ENCODE measurements at places on chromosomes 6 and 20. TPM values are rescaled to one million over a fixed set of nuclear protein-coding genes. Genes with fewer than 3 reads are reported as not detected.

The CALHM4 gene
- total RNA-seq, result not detected

- H3K4me3 ChIP-seq, result peak overlapping the region; percentile 83
- DNase-seq, result peak; percentile 82
- H3K4me1 ChIP-seq, result peaks cover 18% of the 10 kb centered on the region
- no peaks in the 10 kb centered on the region for H3K36me3 ChIP-seq
- H3K27ac ChIP-seq, result no peak overlapping the region
Measured at GRCh38 chr20:32018269-32019155, 8.3 kb downstream of the CCM2L start.

GRCh38 chr6:159646733-159647132 lies 46.3 kb downstream of the SOD2 start:
- no peak overlapping the region for H3K27ac ChIP-seq
- no peak for DNase-seq
- no peaks in the 10 kb centered on the region for H3K4me1 ChIP-seq
- no peak overlapping the region for H3K4me3 ChIP-seq

DNA sequence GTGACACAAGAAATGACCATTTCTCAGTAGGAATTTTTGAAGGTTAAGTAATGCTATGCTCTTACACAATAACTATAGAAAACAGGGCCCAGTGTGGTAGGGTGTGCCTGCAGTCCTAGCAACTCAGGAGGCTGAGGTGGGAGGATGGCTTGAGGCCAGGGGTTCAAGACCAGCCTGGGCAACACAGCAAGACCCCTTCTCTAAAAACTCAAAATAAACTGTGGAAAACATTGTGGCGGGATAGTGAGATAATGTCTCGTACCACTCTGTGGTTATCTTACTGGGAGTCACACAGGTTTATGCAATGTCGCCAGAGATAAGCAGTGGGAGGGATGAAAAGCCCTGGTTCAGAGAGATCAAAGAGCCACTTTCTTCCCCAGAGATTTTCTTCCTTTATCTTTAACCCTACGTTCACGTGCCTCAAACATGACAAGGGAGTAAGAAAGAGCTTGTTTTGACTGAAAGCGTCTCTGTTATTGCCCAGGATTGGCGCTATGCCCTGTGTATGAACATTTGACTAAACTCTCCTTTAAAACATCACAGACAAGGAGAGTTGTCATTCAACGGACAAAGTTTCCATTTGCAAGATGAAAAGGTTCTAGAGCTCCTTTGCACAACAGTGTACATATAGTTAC lies 13.9 kb downstream of the GCM1 start:
- no peak overlapping the region for H3K4me3 ChIP-seq
- H3K27me3 ChIP-seq, result peaks cover 4% of the 10 kb centered on the region
- H3K36me3 ChIP-seq, result no peaks in the 10 kb centered on the region
- DNase-seq, result no peak

Data from activated CD4-positive, alpha-beta T cell treated with anti-CD3 and anti-CD28 coated beads, Interleukin-2, amount 10 ng/mL, durations not matched to agents 24 days and 14 days (primary cell).